ENCODE measurements at places on chromosomes 4 and X.

- no peak for DNase-seq
Observed at GRCh38 chrX:29488919-29489318, 726.4 kb upstream of the MAGEB2 start.

- no peak for DNase-seq
Observed at GRCh38 chrX:30892591-30892990, 3.5 kb upstream of the TAB3 start.

DNA sequence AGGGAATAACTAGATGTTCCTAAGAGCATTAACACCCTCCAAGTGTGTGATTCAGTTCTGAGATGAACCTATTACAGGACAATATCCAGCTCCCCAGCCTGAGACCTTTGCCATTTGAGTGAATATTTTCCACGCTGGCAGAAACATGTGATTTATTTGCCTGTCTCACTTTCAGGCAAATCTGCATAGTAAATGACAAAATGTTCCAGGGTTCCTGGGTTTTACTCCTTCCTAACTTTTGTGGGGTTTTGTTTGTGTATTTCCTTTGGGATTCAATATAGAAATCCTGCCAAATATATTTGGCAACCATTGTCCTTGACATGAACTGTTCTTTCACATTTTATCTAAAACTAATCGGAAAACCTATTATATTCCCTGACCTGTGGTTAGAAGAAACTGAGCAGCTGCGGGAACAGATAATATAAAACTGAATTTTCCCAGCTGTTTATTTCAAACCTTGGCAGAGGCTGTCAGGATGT lies 12.5 kb downstream of the F8 start:
- DNase-seq: no peak

GRCh38 chr4:157291071-157291470 lies 70.5 kb downstream of the GRIA2 start:
- DNase-seq: no peak

GRCh38 chrX:48466696-48467095 lies 3.4 kb downstream of the SLC38A5 start:
- peak; percentile 26 for DNase-seq

- no peak for DNase-seq
Observed at GRCh38 chr4:156686120-156686519, 285.5 kb downstream of the PDGFC start.

- no peak for DNase-seq
Observed at GRCh38 chr4:30262379-30262778, 457.8 kb upstream of the PCDH7 start.

GRCh38 chr4:102641793-102642192 lies 119.0 kb downstream of the MANBA start:
- no peak for DNase-seq

DNA sequence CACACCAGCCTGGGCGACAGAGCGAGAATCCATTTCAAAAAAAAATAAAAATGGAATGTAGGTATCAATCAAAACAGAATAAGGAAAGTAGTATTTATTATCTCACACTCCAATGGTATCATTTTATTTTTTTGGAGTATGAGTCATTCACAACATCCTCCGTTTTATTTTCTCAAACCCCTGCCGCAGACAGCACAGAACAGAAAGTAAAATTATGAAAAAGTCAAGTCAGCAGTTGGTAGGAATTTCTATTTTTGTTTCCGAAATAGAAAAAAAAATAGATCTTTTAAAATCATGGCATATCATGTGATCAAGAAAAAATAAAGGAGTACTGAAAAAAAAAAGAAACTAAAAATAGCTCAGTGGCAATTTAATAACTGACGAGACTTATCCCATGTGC lies 490.7 kb upstream of the TENM3 start:
- DNase-seq: no peak

- no peak for DNase-seq
Observed at GRCh38 chr4:56668267-56668666, 12.8 kb downstream of the HOPX start.

GRCh38 chr4:136812100-136812880 lies 720.0 kb downstream of the PCDH18 start:
- DNase-seq: no peak

GRCh38 chrX:115214151-115214550 lies 19.7 kb downstream of the LRCH2 start:
- no peak for DNase-seq

DNA sequence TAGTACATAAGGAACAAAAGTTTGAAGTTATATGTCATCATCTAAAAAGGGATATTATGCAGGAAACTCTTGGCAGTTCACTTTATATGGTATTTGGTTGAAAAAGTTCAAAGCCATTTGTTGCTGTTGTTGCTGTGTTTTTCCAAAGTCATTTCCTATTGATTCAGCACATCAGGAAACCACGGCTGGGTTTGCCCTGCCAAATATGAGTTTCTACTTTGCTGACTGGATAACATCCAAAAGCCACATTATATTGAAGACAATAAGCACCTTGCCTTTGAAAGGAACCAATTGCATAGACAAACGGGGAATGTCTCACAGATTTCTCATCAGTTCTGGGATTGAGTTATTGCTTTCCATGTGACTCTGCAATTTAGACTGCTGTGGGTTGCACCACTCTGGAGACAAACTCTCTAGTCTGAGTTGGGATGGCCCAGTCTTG lies 206.1 kb downstream of the SLC39A8 start:
- no peak for DNase-seq

GRCh38 chrX:32126997-32127396 lies 1055.2 kb upstream of the FTHL17 start:
- DNase-seq: no peak

DNA sequence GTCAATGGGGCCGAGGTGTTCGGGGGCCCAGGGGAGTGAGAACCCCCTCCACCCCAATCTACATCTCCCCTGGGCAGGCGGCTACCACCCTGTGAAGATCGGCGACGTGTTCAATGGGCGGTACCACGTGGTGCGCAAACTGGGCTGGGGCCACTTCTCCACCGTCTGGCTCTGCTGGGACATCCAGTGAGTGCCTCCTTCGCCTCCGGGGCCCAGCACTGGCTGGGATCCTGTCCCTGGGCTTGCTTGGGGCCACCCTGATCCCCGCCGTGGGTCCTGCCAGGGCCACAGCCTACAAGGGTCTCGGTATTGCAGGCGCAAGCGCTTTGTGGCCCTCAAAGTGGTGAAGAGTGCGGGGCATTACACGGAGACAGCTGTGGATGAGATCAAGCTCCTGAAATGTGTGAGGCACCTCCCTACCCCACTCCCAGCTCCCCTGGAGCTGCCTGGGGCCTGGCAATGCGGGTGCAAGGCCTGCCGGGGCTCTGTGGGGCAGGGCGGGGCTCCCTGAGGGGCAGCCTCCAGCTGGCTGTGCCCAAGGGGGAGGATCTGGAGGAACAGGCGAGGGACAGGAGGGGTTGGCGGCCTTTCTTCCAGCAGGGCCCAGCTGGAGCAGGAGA lies 697 bp downstream of the SRPK3 start:
- no peak for DNase-seq

DNA sequence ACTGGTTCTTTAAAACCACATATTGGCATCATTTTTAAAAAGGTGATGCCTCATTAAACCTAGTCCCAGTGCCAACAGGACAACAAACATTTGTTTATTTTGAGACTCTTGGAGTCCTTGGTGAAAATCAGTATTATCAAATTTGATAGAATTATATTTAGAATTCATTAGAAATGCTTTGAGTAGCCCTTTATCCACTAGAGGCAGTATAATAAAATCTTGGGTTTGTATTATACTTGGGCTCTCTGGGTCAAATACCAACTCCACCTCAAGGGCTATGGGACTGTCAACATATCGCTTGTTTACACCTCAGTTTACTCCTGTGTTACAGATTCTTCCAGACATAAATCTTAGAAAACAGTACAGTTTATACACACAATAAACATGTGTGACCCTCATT lies 335.7 kb upstream of the FSTL5 start:
- DNase-seq: no peak

GRCh38 chr4:6910340-6910959 lies 824 bp downstream of the TBC1D14 start:
- peak; percentile 22 for DNase-seq

GRCh38 chr4:183391204-183391603 lies 53.2 kb upstream of the CDKN2AIP start:
- no peak for DNase-seq

- no peak for DNase-seq
Observed at GRCh38 chrX:132955690-132956089, 2.7 kb downstream of the HS6ST2 start.

GRCh38 chr4:173578956-173579355 lies 48.9 kb upstream of the HAND2 start:
- no peak for DNase-seq

DNA sequence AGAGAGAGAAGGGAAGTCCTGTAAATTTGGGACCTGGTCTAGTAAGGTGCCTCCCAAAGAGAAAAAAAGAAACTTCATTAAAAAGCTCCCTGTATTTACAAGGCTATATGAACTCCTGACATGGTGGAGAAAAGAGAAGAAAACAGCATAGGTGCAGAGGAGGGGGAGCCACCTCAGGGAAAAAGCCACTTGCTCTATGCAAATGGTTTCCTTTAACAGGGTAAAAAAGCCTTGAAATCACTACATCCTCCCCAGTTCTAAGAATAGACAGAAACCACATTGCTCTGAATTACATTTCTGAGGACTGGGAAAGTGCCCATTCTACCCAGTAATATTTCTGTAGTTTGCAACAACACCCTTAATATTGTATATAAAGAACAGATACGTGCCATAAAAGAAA lies 165.5 kb downstream of the KLF8 start:
- DNase-seq: no peak

- no peak for DNase-seq
Observed at GRCh38 chrX:24294619-24295018, 19.2 kb downstream of the SUPT20HL2 start.

DNA sequence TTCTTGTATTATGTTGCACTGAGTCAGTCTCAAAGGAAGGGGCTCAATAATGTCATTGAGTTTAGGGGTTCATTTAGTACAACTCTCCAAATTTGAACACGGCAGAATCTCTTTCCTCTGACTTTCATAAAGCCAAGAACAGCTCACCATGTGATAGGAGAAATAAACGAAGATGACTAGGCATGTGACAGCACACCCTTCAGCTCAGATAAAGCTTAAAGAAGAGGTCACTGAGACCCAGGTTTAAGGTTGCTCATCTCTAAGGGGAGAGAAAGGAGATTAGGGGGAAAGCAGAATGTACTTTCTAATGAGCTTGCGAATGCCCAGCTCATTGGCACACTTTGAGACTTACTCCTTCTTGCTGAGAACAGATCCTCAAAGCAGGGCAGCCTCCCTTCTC lies 89.0 kb downstream of the PLAC1 start:
- no peak for DNase-seq

DNA sequence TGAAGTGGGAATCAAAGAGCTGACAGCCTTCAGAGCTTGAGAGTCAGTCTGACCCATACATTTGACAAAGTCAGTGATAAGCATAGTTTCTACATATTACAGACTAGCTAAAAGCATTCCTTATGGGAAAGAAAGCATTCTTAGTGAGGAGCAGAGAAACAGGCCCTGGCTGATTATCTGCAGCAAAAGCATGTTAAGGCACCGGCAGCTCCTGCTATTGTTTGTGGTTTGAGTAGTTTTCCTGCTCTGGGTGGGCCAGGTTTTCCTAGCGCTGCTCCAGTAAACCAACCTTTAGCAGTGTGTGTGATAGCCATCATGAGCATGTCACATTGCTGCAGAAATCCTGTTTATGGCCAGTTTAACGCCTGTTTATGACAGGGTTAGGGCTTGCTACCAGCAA lies 51.6 kb upstream of the WDR1 start:
- DNase-seq: no peak

- DNase-seq: no peak
Observed at GRCh38 chr4:84971319-84971932, 4.9 kb upstream of the WDFY3 start.
